ENCODE measurements at places on chromosomes 1 and 21.

DNA sequence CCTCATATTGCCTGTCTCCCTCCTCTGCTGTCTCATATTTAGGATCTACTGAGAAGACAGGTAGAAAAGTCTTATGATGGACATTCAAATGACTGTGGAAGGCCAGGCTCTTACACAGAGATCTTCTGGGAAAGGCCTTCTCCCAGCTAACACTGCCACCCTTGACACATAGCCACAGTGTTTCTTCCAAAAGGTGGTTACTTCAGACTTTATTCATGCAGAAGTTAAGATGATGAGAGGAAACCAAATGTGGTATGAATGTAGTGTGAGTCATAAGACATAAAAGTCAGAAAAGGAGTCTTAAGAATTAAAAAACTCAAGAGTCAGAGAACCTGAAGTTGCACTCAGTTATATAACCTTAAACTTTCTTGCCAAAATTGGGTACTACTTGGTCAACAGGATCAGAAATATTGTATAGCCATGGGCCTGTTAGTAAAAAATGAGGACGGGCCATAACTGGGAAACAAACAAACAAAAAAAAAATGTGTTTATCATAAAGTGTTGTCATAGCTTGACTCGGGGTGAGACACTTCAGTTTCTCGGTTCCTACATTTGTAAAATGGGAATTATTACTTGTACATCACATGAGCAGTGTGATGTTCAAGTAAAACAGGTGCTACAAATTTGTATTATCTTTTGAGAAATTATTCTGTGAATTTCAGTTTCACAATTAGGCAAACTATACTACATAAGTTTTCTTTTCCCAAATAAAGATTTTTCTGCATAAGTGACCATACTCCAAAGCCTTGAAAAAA is 1.2 kb upstream of the DENND1B start:
- DNase-seq, result no peak

DNA sequence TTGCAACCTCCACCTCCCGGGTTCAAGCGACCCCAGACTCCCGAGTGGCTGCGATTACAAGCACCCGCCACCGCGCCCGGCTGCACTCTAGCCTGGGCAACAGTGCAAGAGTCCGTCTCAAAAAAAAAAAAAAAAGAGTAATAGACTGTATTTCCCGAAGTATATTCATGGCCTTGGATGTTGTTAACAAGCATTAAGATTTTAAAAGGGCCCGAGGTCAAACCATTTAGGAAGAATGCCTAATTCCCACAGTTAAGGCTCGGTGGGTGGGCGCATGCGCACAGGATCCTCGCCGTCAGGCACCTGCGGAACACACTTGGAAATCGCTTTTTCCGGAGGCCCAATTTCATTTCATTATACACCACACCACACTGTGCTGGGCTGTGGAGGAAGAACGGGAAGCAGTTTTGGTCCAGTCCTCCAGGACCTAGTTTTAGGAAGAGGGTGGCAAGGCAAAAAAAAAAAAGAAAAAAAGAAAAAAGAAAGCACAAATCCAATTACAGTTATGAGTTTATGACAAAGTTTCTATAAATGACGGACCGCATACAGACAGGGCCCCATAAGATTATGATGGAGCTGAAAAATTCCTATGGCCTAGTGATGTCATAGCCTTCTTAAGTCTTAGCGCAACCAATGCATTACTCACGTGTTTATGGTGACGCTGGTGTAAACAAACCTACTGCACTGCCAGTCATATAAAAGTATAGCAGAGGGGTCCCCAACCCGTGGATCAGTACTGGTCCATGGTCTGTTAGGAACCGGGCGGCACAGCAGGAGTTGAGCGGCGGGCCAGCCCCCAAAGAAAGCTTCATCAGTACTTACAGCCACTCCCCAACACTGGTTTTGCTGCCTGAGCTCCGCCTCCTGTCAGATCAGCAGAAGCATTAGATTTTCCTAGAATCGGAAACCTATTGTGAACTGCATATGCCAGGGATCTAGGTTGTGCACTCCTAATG is 38.2 kb downstream of the H3-3A start:
- no peak for DNase-seq

DNA sequence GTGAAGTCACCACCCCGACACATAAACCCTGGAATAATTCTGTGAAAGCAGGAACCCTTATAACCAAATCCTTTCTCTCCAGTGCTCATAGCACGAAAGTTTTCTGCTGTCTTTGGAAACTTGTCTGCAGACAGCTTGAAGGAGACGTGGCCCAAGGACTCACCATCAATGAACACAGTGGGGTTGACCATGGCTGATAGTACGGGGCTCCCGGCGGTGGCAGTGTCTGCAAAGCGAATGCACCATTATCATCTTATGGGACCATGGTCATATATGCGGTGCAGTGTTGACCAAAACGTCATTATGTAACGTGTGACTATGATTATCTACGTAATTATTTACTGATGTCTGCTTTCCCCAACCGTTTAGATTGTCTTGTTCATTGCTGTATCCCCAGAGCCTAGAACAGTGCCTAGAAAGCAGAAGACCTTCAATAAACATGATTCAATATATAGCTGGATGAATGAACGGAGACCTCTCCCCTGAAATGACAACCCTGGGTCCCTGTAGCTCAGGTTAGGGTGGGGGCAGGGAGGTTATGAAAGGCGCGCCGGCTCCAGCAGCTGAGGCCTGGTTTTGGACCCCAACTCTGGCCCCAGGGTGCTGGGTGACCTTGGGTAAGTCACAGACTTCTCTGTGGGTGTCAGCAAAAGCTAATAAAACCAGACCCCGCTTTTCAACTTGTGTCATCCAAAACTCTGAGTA is 128.4 kb upstream of the ZBTB40 start:
- no peak for DNase-seq

DNA sequence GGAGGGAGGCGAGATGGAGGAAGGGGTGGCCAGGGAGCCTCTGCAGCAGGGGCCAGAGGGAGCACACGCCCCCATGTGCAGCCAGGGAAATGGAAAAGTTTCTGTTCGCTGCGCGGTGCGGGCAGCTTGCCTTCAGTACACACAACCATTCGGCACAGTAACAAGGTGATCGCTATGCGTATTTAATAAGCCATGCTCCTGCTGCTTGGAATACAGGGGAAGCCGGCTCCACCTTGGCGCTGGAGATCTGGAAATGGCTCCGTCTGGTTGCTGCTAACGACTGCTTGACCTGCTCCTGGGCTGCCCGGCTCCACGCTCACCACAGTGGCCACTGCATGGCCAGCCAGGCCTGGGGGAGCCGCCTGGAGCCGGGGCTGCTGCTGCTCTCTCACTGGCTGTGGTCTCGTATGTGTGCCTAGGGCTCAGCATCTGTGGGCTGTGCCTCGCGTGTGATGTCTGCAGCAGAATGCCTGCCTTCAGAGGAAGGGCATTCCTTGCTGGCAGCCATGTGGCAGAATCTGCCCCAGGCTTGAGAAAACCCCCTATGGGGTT is 86.4 kb upstream of the ACTL8 start:
- DNase-seq, result no peak

- DNase-seq, result no peak
Observed at GRCh38 chr1:231059566-231060193, 19.6 kb upstream of the FAM89A start.

DNA sequence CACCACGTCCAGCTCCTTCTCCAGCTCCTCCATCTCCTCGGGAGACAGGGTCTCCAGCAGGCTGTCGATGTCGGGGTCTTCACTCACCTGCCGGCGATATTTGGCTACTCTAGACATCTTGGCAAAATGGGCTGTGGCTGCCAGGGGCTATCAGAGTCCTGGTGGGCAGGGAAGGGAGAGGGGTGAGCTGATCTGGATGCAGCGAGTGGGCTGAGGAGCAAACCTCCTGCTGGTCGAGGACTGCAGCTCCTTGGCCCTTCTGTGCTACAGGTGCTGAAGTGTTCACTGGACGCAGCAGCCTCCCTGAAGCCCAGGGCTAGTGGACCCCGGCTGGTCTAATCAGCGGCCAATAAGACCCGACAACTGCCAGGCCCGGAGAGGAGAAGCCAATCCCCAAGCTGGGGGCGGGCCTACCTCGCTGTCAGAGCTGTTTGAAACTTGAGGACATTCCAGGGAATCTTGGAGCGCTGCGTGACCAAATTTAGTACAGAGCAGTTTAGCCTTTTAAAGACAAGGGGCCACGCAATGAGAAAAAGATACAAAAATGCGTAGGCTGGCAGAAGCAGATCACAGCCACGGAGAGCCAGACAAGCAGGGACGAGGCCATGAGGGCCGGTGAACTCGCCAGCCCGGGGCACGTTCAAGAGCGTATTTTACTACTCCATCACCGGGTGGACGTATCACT is at the start of gene LMOD1:
Gene LMOD1 (minus strand): TSS at position 325 of the 685 bp plus-strand sequence. CDS start 208 bp downstream, at position 117.
- peak; percentile 88 for DNase-seq

GRCh38 chr1:153536012-153536670 is 350 bp upstream of the S100A6 start:
- DNase-seq, result no peak

- no peak for DNase-seq
Observed at GRCh38 chr1:201226859-201227488, 36.4 kb downstream of the IGFN1 start.

DNA sequence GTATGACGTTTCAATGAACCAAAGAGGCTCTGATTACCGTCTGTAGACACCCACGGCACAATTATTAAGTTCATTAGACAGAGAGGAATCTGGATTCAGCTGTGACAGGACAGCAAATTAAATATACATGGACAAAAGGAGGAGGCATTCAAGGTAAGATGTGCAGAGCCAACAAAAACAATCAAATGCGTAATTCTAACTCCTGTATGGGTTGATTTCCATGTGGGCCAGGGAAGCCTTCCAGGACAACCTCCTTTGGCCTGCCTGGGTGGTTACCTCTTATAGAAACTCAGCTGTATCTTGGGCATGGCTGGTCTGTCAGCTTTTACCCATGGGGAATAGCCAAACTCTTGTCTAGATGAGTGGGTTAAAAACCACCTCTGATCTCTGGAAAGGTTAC is 43.8 kb downstream of the CCN1 start:
- DNase-seq, result no peak

DNA sequence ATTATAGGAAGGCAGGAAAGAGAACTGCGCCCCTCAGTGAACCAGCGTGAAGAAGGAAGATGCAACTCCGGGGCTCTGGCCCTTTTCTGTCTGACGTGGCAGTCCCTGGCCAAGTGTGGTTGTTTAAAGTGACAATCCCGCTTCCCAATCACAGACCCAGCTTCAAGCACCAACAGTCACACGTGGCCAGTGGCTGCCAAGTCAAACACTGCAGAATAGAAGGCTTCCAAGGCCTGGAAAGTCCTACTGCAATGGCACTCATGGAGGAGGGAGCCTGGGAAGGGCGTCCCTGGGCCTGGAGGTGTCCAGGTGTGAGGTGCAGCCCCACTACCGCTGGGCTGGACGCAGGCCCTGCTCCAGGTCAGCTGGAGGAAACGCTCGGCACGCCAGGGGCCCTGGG is 143.8 kb downstream of the CASZ1 start:
- DNase-seq, result no peak

- DNase-seq, result no peak
Observed at GRCh38 chr1:232669981-232670747, 40.2 kb upstream of the SIPA1L2 start.

GRCh38 chr1:228350831-228351781 is 55.5 kb downstream of the TRIM11 start:
- DNase-seq, result no peak

GRCh38 chr1:242877743-242878142 is 353.2 kb upstream of the PLD5 start:
- no peak for DNase-seq

- no peak for DNase-seq
Observed at GRCh38 chr1:157597959-157598667, at the start of gene FCRL4. Gene FCRL4 (minus strand): TSS chr1:157598085. CDS start chr1:157597944, 141 bp downstream.

GRCh38 chr1:158930504-158930903 is 848 bp upstream of the PYHIN1 start:
- no peak for DNase-seq

GRCh38 chr1:92408825-92409224 is 77.9 kb downstream of the GFI1 start:
- no peak for DNase-seq

GRCh38 chr1:178579562-178579961 is 66.7 kb downstream of the TEX35 start:
- no peak for DNase-seq

GRCh38 chr1:197390856-197391255 is 122.8 kb downstream of the CRB1 start:
- DNase-seq, result no peak

GRCh38 chr1:5597991-5598823 is 394.0 kb downstream of the NPHP4 start:
- DNase-seq, result no peak

- DNase-seq, result no peak
Observed at GRCh38 chr1:44230796-44231195, 17.5 kb downstream of the DMAP1 start.
